ENCODE measurements at places on chromosomes 12 and 14.

DNA sequence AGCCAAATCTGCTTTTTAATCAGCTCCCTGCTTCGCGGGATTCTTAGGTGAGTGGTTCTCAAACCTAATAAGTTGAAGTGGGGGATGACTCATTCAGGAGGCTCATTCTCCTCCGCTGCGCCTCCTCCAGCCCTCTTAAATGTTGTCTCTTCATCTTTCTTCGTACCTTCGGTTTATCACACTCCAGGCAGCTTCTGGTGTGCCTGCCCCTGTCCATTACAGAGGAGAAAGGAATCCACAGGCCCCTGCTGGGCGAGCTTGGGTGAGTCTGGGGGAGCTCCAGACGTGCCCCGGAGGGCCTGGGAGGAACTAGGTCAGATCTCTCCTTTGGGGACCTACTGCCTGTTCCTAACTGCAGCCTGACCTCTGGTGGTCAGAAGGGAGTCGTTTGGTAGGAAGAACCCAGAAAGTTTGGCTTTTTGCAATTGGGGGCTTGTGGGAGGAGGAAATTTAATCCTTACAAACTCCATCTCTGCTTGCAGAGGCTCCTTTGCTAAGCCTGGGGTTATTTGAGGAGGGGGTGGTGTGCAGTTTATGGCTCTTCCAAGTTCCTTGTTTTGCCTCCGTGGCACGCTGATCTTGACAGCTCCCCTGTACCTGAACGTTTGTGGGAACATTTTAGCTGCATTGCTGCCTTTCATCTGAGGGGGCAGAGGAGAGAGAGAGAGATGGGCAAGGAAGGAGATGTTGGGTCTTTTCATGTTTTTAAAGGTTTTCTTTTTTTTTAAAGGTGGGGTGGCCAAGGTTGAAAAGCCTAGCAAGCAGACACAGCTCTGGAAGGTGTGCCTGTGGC is 84.1 kb upstream of the GNG2 start:
- DNase-seq = no peak

DNA sequence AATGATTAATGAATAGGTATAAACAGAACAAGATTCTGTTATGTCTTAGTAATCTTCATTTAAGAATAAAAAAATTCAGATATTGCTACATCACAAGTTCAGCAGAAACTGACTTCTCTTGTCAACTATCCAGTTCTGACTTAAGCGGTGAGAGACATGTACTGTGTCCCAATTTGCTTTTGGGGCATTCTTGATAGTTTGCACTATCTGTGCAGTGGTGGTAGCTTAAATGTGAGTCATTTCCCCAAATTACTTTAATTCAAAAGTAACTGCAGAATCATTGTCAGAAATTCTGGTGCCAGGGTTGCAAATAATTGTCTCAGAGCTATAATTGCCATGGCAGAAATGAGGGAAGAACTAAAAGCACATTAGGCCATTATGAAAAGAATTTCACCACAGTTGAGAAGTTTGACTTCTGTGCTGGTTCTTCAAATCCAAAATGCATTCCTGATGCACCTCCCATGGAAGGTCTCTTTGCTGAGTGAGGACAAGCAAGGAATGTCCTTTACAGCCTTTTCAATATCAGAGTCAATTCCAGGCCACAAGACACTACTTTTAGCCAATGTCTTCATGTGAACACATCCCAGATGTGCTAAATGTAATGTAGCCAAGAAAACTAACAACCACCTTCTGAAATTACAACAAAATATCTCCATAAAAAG is 304.7 kb downstream of the SSPN start:
- no peak for DNase-seq

DNA sequence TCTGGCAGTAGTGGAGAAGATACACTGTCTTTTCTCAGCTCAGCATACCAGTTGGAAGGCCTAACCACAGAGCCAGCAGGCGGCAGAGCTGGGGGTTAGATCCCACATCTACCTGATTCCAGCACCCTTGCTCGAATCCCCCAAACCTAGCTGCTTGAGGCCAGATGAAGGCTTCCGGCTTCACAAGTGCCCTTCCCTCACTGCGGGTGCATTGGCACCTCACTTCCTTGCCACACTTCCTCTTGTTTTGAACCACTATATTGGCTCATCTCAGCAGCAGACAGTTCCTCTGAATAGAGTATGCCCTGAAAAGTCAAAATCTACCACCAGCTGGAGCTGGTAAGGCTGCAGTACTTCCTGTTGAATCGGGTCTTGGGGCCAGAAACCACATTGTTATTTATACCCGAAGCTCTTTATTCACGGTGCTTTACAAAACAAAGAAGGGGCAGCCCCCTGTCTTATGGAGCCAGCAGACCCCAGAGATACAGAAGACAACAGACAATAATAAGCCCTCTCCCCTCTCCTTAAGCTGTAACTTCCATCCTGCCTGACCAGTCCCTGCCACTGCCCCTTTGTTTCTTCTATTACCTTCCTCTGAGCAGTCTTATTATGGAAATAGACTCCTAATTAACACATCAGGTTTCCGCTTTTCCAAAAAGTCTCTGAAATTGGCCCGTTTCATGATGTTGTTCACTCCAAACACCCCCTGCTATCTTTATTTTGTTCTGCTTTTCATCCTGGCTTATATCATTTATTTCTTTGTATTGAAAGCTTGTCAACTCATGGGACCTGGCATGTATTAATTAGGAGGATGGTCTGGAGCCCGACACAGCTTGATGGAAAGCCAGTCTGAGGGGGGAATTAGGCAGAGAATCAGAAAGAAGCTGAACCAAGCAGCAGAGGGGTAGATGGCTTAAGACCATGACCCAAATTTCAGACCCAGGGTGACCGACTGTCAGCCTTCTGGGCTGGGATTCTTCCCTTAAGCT is 233.5 kb downstream of the EFCAB11 start:
- DNase-seq = no peak

GRCh38 chr14:33569821-33570687 is 380.8 kb downstream of the EGLN3 start:
- no peak for DNase-seq

GRCh38 chr12:129523621-129524020 is 380.2 kb downstream of the TMEM132D start:
- no peak for DNase-seq

GRCh38 chr14:74417611-74418010 is 8.4 kb downstream of the SYNDIG1L start:
- DNase-seq = no peak

GRCh38 chr14:80212023-80212397 is 706 bp upstream of the DIO2 start:
- DNase-seq = no peak

DNA sequence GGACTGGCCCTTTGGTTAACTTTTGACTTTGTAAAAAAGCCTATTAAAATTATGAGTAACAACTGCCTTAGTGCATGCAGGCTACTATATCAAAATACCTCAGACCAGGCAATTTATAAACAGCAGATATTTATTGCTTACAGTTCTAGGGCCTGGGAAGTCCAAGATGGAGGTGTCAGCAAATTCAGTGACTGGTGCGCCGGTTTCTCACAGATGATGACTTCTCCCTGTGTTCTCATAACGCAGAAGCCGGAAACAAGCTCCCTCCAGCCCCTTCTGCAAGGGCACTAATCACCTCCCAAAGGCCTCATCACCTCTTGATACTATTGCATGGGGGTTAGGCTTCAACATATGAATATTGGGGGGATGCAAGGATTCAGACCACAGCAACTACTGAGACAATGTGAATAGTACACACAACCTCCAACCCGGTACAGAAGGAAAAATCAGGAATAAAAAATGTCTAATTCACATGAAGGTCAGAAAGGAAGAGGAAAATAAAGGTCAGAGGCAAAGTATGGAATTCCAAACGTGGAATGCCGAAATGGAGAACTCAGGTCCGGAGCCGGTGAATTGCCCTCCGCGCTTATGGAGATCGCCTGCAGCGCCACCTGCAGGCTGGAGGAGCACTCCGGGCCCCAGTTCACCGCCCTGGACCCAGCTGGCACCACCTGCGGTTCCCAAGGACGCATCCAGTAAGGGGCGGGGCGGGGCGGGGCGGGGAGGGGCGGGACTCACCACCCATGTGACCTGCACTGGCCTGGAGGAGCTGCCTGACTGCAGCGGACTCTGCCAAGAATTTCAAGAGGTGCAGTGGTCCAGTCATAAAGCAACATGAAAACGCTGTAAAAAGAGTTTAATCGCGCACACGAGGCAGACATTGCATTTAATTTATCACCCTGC is 203.4 kb downstream of the KIF26A start:
- no peak for DNase-seq

- no peak for DNase-seq
Measured at GRCh38 chr12:43763769-43764168, 5.0 kb downstream of the IRAK4 start.

All from brain pericyte (primary cell).